Left kidney (tissue), 8 donors: ENCODE measurements at places on chromosomes 13 and 19.

DNA sequence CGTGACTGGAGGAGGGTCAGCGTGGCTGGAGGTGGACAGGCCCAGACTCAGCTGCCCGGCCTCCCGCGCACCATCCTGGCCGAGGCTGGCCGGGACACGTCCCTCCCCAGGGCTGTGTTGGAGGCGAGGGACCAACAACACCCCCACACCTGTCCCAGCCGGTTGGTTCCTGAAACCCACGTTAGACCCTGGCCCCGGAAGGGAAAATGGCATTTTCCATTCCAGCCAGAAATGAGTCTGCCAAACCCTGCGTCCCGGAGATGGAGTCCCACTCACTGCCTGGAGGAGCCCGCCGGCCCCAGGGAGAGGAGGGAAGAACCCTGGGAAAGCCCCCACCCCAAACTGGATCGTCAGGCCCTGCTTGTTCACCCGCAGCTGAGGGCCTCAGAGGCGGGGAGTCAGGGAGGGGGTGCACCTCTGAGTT is 4.8 kb upstream of the WDR18 start:
- DNase-seq, result peak; percentile 45

- no peak for DNase-seq
These were observed 997 bp upstream of the KCNN4 start for GRCh38 chr19:43781630-43782310.

GRCh38 chr19:49744946-49745381 is 18.1 kb downstream of the TSKS start:
- no peak for DNase-seq

GRCh38 chr13:20696073-20696472 is 7.4 kb upstream of the IL17D start:
- DNase-seq, result no peak

- DNase-seq, result no peak
These were observed 88.0 kb downstream of the ENOX1 start for GRCh38 chr13:43698758-43699157.

- DNase-seq, result no peak
These were observed 1.1 kb downstream of the ZNF550 start for GRCh38 chr19:57558525-57558924.

- no peak for DNase-seq
These were observed 339.5 kb downstream of the DCT start for GRCh38 chr13:94140027-94140426.

- DNase-seq, result no peak
These were observed 42.3 kb upstream of the MEDAG start for GRCh38 chr13:30863796-30864195.

GRCh38 chr19:33465834-33466233 is 55.8 kb downstream of the PEPD start:
- no peak for DNase-seq

GRCh38 chr13:36910545-36910944 is 9.5 kb downstream of the SMAD9 start:
- DNase-seq, result no peak

DNA sequence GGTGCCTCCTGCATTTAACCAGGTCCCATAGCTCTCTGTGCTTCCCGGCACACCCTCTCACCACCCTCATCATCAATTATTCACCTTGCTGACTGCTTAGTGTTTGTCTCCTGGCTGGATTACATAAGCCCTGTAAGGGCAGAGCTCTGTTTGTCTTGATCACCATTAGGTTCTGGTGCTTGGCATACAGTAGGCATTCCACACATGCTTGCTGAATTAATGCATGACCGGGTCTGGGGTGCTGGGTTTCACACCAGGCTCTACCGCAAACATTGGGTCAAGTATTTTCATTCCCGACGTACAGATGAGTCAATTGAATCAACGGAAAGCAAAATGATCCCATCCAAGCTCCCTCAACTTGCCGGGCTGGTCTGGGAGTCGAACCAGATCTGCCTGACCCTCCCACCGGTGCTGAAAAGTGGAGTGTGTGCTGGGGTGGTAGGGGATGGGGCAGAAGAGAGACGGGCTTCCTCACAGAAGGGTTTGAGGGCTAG is 28.5 kb downstream of the VAV1 start:
- no peak for DNase-seq

DNA sequence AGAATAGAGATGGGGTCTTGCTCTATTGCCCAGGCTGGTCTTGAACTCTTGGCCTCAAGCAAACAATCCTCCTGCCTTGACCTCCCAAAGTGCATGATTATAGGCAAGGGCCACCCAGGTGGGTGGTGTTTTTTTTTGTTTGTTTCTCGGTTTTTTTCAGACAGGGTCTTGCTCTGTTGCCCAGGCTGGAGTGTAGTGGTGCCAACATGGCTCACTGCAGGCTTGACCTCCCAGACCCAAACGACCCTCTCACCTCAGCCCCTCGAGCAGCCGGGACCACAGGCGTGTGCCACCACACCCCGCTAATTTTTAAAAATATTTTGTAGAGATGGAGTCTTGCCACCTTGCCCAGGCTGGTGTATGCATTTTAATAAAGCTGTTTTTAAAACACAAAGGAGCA is 14.9 kb downstream of the GRTP1 start:
- no peak for DNase-seq

GRCh38 chr19:2334986-2335846 is 6.7 kb downstream of the SPPL2B start:
- no peak for DNase-seq

- DNase-seq, result no peak
These were observed 335.6 kb downstream of the RBM26 start for GRCh38 chr13:79070343-79070974.

DNA sequence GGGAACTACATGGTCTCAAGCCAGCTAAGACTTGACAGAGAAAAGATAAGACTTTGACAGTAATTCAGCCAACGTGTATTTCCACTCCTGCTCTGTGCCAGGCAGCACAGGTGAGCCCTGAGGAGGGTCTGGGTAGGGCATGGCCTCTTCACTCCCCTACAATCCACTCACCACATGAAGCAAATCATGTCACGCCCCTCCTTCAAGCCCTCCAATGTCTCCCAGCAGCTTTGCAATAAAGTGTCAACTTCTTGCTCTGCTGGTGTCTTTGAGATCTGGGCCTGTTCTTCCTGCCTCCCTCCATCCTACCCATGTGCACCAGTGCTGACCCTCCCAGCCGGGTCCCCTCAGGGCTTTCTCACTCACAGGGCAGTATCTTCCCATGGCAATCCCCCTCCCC is 58.5 kb downstream of the CCDC70 start:
- no peak for DNase-seq
